ENCODE measurements at places on chromosomes 1 and 21. TPM values are rescaled to one million over a fixed set of nuclear protein-coding genes. Genes with fewer than 3 reads are reported as not detected.

GRCh38 chr21:17159697-17160096 is 353.1 kb upstream of the CXADR start:
- H3K27ac ChIP-seq: no peak overlapping the region
- DNase-seq: no peak
- no peaks in the 10 kb centered on the region for H3K4me1 ChIP-seq
- H3K27me3 ChIP-seq: no peaks in the 10 kb centered on the region
- no peaks in the 10 kb centered on the region for H3K36me3 ChIP-seq

- peaks cover 13% of the 10 kb centered on the region for H3K27me3 ChIP-seq
- H3K27ac ChIP-seq: no peak overlapping the region
- peak overlapping the region; percentile 89 for H3K4me3 ChIP-seq
- peaks cover 9% of the 10 kb centered on the region for H3K4me1 ChIP-seq
These were observed 681 bp upstream of the UBXN10 start for GRCh38 chr1:20184997-20185833.

DNA sequence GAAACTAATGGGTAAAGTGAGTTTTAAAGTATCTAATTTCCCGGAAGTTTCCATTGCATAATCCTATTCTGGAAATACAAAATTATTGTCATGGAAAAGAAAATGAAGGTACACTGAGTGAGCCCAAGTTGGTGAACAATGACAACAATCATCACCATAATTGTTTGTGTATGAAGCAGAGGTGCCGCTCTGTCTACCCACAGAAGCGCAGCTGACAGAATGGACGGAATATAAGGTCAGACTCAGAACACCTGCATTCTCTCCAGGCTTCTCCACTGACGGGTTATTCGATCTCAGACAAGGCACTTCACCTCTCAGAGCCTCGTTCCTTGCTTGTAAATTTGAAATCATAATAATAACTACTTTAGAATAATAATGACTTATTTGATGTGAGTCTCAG is 99.1 kb upstream of the NGF start:
- no peak overlapping the region for H3K4me3 ChIP-seq
- DNase-seq: no peak
- no peak overlapping the region for H3K27ac ChIP-seq
- H3K36me3 ChIP-seq: no peaks in the 10 kb centered on the region
- peaks cover 20% of the 10 kb centered on the region for H3K4me1 ChIP-seq
- H3K27me3 ChIP-seq: no peaks in the 10 kb centered on the region

- H3K27me3 ChIP-seq: no peaks in the 10 kb centered on the region
- H3K4me1 ChIP-seq: no peaks in the 10 kb centered on the region
- DNase-seq: no peak
- no peaks in the 10 kb centered on the region for H3K36me3 ChIP-seq
These were observed 465.2 kb downstream of the AJAP1 start for GRCh38 chr1:5119366-5120234.

- no peak overlapping the region for H3K27ac ChIP-seq
- DNase-seq: no peak
- H3K27me3 ChIP-seq: no peaks in the 10 kb centered on the region
- H3K4me3 ChIP-seq: no peak overlapping the region
- no peaks in the 10 kb centered on the region for H3K4me1 ChIP-seq
- H3K36me3 ChIP-seq: no peaks in the 10 kb centered on the region
These were observed 84.1 kb downstream of the DMRTB1 start for GRCh38 chr1:53543130-53543777.

DNA sequence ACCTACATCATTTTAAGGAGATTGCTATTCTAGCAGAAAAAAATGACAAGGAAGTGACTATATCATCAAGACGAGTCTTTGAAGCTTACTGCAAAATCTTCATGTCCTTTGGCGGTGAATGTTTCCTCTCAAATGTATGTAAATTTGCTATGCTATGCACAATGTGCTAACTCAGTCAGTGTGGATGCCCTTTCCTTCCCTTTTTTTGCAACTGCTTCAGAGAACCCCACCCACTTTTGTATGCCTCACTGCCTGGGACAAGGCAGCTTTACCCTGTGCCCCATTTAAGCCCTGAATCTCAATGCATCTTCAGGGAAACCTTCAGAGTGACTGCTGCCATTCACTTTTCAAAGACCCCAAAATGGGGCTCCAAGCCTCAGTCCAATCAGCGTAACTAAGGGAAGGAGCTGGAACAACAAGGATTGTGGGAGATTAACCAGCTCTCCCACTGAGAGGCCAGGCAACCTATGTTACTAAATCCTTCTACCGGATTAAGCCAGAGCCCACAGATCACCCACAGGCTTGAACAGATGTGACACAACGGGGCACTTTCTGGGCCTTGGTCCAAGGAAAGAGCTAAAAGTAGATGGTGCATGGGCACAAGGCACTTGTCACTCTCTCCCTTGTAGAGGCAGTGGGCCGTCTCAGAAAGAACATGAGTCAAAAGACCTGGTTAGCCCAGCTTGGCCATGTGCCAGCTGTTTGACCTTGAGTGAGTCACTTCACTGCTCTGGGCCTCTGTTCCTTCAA is 154.4 kb downstream of the PLPP3 start:
- no peak overlapping the region for H3K4me3 ChIP-seq
- no peaks in the 10 kb centered on the region for H3K36me3 ChIP-seq
- no peak overlapping the region for H3K27ac ChIP-seq
- H3K4me1 ChIP-seq: no peaks in the 10 kb centered on the region
- H3K27me3 ChIP-seq: no peaks in the 10 kb centered on the region

- H3K36me3 ChIP-seq: no peaks in the 10 kb centered on the region
- H3K4me3 ChIP-seq: no peak overlapping the region
- no peak overlapping the region for H3K27ac ChIP-seq
- no peaks in the 10 kb centered on the region for H3K27me3 ChIP-seq
- DNase-seq: no peak
These were observed 23.8 kb downstream of the DENND2D start for GRCh38 chr1:111176678-111177077.

Gene AMY1B
- total RNA-seq: not detected

GRCh38 chr1:47226839-47227215 is 5.2 kb downstream of the TAL1 start:
- no peak for DNase-seq
- no peaks in the 10 kb centered on the region for H3K36me3 ChIP-seq
- peaks cover 63% of the 10 kb centered on the region for H3K4me1 ChIP-seq

DNA sequence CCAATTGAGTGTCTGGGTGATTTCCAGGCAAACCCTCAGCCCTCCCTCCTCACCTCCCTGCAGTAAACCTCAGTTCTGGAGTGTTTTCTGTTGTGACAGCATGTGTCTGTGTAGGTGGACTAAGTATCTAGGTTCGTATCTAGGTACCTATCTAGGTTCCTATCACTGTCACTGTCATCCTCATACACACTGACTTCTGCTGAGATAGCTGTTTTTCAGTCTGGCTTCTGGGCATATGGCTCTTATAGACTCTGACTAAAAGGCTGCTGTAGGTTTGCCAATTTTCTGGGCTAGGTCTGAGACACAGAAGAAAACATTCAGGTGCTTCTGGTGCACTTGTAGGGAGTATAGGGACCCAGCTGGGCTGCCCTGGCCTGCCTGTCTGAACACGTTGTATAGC is 8.1 kb upstream of the TRIM67 start:
- no peak overlapping the region for H3K27ac ChIP-seq
- H3K36me3 ChIP-seq: no peaks in the 10 kb centered on the region
- DNase-seq: no peak
- H3K4me1 ChIP-seq: no peaks in the 10 kb centered on the region
- H3K27me3 ChIP-seq: peaks cover 25% of the 10 kb centered on the region
- H3K4me3 ChIP-seq: no peak overlapping the region

DNA sequence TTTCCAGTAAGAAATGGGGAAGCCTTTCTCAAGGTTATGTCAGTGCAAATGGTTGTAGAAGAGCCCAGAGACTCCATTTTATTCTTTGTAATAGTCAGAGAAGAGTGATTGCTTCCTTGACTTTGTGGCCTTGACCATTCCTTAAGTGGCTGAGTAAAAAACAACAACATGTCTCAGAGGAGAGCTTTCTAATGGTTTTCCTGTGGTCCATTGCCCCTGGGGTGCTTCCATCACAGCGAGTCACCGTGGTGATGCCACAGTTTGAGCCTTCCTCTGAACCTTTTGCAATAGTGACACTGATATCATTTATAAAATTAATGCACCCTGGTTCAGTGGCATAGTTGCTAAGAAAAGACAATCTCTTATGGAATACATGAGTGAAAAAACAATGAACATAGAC is 38.6 kb downstream of the PAPPA2 start:
- H3K36me3 ChIP-seq: no peaks in the 10 kb centered on the region
- no peaks in the 10 kb centered on the region for H3K4me1 ChIP-seq
- no peak overlapping the region for H3K27ac ChIP-seq
- H3K4me3 ChIP-seq: no peak overlapping the region
- no peak for DNase-seq

- H3K36me3 ChIP-seq: no peaks in the 10 kb centered on the region
- H3K4me1 ChIP-seq: no peaks in the 10 kb centered on the region
- DNase-seq: no peak
These were observed 150.8 kb upstream of the ETV3 start for GRCh38 chr1:157288996-157289395.

DNA sequence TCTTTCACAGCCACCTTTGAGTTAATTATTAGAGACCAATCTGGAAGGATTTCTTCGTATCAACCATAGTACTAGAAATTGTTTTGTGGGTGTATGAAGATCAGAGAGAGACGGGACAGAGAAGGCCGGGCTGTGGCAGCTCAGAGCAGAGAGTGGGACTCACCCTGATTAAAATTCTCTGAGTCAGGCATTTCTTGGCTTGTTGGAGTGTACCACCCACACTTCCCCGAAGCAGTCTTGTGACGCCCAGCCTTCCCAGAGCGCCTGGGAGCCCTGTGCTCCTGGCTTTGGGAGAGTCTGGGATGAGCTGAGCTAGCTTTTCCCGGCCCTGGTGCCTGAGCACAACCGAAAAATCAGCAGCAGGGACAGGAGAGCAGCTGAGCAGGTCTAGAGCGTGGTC is 19.4 kb downstream of the PLEKHM2 start:
- no peaks in the 10 kb centered on the region for H3K36me3 ChIP-seq
- no peak overlapping the region for H3K4me3 ChIP-seq
- peak overlapping the region; percentile 91 for H3K27ac ChIP-seq

Gene TNFSF18
- total RNA-seq: not detected

- peaks cover 8% of the 10 kb centered on the region for H3K36me3 ChIP-seq
- no peak overlapping the region for H3K27ac ChIP-seq
- no peak for DNase-seq
These were observed 22.4 kb downstream of the NADK start for GRCh38 chr1:1755852-1756251.

GRCh38 chr1:28512058-28512611 is 6.3 kb downstream of the RCC1 start:
- no peaks in the 10 kb centered on the region for H3K27me3 ChIP-seq
- no peak for DNase-seq
- H3K36me3 ChIP-seq: peaks cover 43% of the 10 kb centered on the region
- peaks cover 22% of the 10 kb centered on the region for H3K4me1 ChIP-seq
- peak overlapping the region; percentile 100 for H3K27ac ChIP-seq

Gene MAN1C1
- 11.6 TPM for total RNA-seq

Gene OPTC
- total RNA-seq: not detected

GRCh38 chr1:197472141-197472540 is 204.1 kb downstream of the CRB1 start:
- H3K27me3 ChIP-seq: no peaks in the 10 kb centered on the region
- peaks cover 33% of the 10 kb centered on the region for H3K4me1 ChIP-seq
- no peak overlapping the region for H3K27ac ChIP-seq
- no peak for DNase-seq

Gene CSF3R
- total RNA-seq: not detected

DNA sequence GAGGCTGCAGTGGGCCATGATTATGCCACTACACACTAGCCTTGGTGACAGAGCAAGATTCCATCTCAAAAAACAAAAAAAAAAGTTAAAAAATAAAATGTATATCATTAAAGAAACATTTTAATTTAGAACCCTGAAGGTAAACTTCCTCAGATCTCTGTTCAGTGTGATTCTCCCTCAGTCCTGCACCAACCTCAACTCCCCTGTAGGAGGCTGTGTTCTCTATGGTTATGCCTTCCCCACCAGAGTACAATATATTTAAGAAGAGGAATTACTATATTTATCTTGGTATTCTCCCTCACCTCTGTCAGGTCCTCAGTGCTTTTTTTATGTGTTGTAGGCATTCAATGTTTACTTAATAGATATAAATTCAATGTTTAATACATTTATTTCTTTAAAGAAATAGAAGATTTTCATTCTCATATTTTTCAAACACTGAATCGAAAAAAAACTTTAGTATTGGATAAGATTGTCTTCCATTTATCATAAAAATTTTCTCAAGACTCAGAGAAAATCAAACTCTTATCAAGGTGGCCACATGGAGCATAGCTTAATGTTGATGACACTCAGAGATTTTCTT is 4.8 kb upstream of the LRRC8B start:
- peaks cover 10% of the 10 kb centered on the region for H3K4me1 ChIP-seq
- no peaks in the 10 kb centered on the region for H3K36me3 ChIP-seq
- no peak overlapping the region for H3K4me3 ChIP-seq
- no peaks in the 10 kb centered on the region for H3K27me3 ChIP-seq

Gene FLG2
- total RNA-seq: not detected

DNA sequence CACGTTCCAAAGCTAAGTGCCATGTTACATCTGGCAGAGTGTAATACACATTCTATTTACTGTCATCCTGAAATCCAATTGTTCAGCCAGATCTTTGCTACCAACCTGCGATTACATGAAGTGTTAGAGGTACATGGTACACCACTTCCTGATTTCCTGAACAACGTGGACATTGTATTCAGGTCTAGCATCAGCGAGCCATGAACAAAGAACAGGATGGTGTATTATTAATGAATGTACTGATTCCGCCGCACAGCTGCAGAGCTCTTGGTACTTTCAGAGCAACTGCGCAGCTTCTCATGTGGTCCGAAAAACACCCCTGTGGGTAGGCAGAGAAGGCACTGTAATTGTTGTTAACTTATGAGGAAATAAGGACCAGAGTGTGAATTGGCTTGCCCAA is 511.4 kb downstream of the AJAP1 start:
- H3K27me3 ChIP-seq: no peaks in the 10 kb centered on the region
- no peak overlapping the region for H3K4me3 ChIP-seq
- H3K36me3 ChIP-seq: peaks cover 3% of the 10 kb centered on the region
- no peak for DNase-seq
- no peak overlapping the region for H3K27ac ChIP-seq
- H3K4me1 ChIP-seq: no peaks in the 10 kb centered on the region

- H3K27ac ChIP-seq: no peak overlapping the region
- H3K27me3 ChIP-seq: peaks cover 98% of the 10 kb centered on the region
- no peak overlapping the region for H3K4me3 ChIP-seq
- no peaks in the 10 kb centered on the region for H3K4me1 ChIP-seq
- no peak for DNase-seq
These were observed 2.7 kb downstream of the FOXE3 start for GRCh38 chr1:47418681-47419325.

DNA sequence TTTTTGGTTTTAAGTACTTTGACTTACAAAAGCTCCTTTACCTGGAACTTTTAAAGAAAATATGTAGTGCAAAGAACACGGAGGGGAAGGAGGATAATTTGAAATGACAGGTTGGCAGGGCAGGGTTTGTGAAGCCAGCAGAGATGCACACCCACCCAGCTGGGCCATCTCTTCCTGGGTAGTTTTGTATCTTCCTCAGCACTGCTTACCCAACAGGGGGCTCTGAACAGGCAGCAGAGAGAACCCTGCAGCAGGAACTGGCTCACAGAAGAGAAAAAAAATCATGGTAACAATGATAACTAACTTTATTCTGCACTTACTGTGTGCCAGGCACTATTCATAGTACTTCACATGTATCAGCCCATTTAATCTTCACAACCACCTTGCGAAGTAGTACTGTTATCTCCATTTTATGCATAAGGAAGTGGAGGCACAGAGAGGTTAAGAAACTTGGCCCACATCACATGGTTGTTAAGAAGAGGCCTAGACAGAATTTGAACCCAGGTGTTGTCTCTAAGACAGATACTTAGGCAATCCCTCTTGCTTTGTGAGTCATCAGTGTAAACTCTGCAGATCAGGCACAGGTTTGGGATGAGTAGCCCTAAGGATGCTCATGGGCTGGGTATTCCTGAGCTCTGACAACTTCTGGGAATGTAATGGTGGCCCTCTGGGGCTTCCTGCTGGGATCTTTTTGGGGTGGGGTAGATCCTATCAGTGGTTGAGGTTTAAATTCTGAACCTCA is 60.8 kb downstream of the ELK4 start:
- peaks cover 65% of the 10 kb centered on the region for H3K27me3 ChIP-seq
- peaks cover 11% of the 10 kb centered on the region for H3K4me1 ChIP-seq
- no peak overlapping the region for H3K27ac ChIP-seq
- no peaks in the 10 kb centered on the region for H3K36me3 ChIP-seq

Data from GM23338 (cell line).